ENCODE measurements at places on chromosomes 2 and 18. TPM values are rescaled to one million over a fixed set of nuclear protein-coding genes. Genes with fewer than 3 reads are reported as not detected.

GRCh38 chr2:33530690-33531548 is 54.5 kb downstream of the RASGRP3 start:
- DNase-seq, result no peak

DNA sequence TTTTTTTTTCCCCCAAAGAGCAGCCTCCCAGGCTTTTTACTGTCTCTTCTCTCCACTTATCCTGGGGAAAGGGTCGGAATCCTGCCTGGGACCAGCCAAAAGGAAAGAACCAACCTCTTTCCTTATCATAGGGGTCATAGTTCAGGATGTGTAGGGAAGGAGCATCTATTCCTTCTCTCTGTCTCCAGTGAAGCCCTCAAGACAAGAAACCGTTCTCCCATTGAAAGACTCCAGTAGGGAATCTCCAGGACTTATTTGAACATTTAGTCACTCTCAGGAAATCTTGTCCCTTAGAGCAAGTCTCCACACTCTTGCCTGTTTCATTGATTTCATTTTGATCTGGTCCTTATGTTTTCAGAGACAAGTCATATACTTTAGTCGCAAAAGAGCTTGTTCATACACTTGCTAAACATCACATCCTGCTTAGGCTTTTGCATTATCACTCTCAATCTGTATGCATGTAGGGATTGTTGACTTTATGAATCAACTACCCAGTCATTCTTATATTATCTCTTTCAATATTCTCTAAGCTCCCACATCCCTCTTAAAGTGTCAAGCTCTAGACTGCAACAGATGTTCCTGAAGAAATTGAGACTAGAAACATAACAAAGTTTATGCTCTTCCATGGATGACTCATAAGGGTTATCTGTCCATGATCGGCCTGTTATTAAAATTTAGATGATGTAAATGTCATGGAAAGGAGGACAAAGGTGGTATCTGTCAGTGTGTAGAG is 116.2 kb upstream of the ST6GAL2 start:
- no peak for DNase-seq

- no peak for DNase-seq
Measured at GRCh38 chr2:191946471-191947182, 99.7 kb upstream of the CAVIN2 start.

AQP4 gene
- polyA plus RNA-seq, result 0.33 TPM

DNA sequence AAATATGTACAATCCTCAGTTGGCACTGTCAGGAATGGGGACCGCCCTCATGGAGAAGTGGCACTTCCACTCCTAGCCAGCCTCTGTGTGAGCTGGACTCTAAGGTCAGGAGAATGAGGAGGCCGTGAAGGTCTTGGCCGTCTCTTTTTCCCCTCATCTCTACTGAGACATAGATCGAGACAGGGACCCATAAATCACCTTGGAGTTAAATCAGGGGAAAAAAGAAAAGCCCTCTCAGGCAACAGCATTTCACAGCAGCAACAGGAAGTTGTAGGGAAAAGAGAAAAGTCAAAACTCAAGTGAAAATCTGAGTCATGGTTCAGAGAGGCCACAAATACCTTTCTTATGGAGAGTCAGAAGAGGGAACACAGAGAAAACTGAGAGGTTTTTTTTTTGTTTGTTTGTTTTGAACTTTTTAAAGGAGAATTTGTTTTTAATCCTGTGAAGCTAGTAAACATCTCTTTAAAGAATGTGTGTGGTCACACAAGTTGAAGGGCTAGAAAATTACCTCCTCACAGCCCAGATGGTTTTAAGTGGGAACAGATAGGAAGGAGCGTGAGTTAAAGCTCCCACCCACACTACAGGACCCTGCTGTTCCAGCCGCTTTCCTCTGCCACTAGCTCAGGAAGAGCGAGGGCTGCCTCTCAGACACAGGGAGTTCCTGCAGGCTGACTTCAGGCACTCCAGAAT is 30.6 kb upstream of the CYP1B1 start:
- no peak for DNase-seq

DNA sequence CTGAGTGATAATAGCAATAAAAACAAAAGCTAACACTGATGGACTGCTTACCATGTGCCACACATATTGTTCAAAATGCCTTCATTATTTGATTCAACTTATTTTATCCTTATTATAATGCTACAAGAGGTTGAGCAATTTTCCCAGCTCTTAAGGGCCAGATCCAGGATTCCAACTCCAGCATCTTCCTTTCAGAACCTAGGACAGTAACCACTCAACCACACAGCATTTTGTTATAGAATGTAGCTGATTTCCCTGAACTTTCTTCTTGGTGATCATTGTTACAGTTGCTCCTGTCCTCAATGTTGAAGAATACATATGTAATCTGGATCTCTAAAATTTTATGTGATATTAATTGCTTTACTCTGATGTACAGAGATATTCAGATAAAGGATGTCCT is 341.7 kb downstream of the PIK3C3 start:
- no peak for DNase-seq

PLB1 gene
- 2.0 TPM for polyA plus RNA-seq

KIF1A gene
- polyA plus RNA-seq, result 3.6 TPM

GRCh38 chr18:52588931-52589330 is 248.9 kb downstream of the DCC start:
- no peak for DNase-seq

GRCh38 chr2:157262248-157262647 is 4.7 kb downstream of the GALNT5 start:
- no peak for DNase-seq

DNA sequence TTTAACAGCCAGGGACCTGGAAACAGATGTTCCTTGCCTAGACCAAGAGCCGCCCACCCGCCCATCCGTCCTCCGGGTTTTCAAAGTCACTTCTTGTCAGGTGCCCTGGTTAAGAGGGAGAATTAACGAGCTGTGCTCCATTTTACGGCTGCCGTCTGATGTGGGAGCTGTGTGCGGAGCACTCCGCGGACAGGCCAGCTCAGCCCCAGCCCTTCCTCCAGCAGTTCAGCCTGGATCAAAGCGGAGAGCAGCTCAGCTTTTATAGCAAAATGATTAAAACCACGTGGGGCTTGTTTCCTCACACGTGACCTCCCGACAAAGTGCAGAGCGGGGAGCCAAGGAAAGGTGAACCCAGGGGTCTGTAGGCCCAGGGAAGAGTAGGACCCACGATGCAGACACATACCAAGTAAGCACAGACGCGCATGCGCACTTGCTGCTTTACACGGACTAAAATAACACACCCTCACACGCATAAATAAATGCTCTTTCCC is 46.1 kb upstream of the PKDCC start:
- no peak for DNase-seq

DNA sequence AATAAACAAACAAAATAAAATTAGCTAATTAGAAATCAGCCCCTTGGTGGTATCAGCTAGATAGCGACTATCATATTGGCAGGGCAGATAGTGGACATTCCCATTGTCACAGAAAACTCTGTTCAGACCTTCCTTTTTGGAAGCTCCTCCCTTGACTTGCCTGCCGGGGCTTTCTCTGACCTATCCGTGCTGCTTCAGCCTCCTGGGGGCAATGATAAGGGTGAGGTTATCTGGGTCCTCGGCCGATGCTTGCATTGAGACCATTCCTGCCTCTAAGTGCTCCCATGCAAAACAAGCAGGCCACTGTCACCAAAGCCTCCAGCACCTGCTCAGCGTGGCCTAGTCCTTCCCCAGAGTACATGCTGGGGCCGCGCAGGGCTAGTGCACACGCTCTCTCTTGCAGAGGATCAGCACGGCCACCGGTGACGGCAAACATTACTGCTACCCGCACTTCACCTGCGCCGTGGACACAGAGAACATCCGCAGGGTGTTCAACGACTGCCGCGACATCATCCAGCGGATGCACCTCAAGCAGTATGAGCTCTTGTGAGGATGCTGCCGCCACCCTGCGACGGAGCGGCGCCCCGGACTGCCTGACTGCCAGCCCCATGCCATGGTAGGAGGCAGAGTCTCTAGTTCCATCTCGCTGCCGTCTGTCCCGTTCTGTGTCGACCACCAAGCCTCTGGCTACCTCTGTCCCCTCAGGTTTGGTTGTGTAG is 27.4 kb downstream of the MPPE1 start:
- DNase-seq, result no peak

GRCh38 chr2:149075105-149075504 is 36.6 kb downstream of the LYPD6B start:
- DNase-seq, result no peak
